ENCODE measurements at places on chromosomes 2 and 18. TPM values are rescaled to one million over a fixed set of nuclear protein-coding genes. Genes with fewer than 3 reads are reported as not detected.

GRCh38 chr2:54560146-54560881 is 104.2 kb downstream of the SPTBN1 start:
- no peak overlapping the region for H3K27ac ChIP-seq
- no peak overlapping the region for H3K4me3 ChIP-seq
- H3K36me3 ChIP-seq: no peaks in the 10 kb centered on the region
- H3K27me3 ChIP-seq: no peaks in the 10 kb centered on the region

DNA sequence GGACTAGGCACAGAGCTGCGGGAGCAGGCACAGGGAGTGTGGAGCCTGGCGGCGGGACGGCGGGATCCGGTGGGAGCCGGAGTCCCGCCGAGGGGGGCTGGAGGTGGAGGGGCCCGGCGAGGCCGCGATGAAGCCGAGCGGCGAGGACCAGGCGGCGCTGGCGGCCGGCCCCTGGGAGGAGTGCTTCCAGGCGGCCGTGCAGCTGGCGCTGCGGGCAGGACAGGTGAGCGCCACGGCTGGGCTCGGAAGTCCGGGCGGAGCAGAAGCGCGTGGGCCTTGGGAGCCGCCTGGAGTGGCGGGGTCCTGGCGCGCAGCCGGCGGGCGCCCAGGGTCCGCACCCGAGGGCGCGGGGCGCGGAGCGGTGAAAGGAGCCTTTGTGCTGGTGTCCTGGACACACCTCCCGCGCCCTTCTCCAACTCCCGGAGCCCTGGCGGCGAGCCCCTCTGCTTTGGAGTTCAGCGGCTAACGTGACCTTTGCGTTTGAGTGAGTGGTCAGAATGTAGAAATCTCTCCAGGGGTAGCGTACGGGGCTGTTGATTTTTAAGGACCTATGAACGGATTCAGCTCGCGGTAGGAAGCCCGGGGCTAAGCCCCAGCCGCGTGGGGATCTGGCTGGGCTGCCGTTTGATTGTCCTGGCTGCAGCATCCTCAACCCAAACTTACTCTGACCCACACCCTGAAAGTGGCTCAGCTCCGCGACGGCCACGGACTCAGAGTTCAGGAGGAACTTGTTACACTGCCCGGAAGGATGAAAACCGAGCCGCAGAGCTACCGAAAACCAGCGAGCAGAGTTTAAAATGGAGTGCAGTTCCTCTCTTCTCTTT is 448 bp downstream of the IMPA2 start:
- peak overlapping the region; percentile 43 for H3K27ac ChIP-seq
- H3K4me3 ChIP-seq: peak overlapping the region; percentile 75
- no peaks in the 10 kb centered on the region for H3K36me3 ChIP-seq

Gene CDK15
- polyA plus RNA-seq: 3.0 TPM

Gene GULP1
- 60.2 TPM for polyA plus RNA-seq

GRCh38 chr2:231900486-231900942 is 25.7 kb downstream of the NPPC start:
- H3K27ac ChIP-seq: no peak overlapping the region
- no peak overlapping the region for H3K4me3 ChIP-seq
- no peaks in the 10 kb centered on the region for H3K27me3 ChIP-seq
- peak; percentile 83 for DNase-seq

Gene DPP4
- 4.1 TPM for polyA plus RNA-seq
